ENCODE measurements at places on chromosomes 3 and 15.

- no peak for DNase-seq
Observed at GRCh38 chr3:140085001-140085400, 150.0 kb downstream of the CLSTN2 start.

DNA sequence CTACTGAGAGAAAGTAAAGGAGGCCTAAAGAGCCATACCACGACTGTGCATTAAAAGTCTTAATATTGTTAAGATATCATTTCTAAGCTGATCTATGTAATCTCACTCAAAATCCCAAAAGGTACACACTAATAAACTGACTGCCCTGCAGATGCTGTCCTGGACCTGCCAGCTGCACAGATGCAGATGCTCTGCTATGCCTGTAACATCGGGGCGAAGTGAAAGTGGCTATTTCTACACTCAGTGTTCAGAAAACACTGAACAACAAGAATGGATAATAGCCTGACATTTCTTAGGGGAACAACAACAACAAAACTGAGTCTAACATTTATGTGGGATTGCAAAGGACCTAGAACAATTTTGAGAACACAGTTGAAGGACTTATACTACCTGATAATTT lies 31.9 kb downstream of the RAD18 start:
- DNase-seq = no peak

GRCh38 chr3:155870945-155871745 lies 695 bp downstream of the GMPS start:
- DNase-seq = peak; percentile 39

DNA sequence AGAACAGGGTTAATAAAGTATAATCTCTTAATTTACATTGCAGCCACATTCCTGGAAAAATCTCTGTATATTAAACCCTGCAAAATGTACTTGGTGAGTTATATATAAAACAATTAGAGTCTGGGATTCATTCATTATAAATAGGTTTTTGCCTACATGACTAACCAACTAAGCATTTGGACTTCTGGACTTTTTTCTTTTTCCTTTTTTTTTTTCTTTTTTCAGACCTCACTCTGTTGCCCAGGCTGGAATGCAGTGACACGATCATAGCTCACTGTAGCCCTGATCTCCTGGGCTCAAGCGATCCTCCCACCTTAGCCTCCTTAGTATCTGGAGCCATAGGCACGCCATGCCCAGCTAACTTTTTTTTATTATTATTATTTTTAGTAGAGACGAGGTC lies 4.5 kb downstream of the DNAJC13 start:
- no peak for DNase-seq

DNA sequence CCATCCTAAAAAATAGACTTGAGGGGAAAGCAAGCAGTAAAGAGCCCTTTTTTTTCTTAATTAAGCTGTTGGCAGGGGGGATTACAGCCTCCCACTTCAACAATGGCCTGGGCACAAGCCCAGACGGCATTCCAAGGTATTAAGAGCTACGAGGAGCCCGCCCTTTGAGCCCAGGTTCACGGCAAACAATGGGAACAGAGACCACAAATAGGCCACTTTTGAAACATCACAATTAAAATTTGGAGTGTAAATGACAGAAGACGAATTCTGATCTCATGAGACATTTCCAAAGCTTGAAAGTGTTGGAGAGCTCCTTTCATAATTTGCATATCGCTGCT lies 8.9 kb downstream of the CHSY1 start:
- no peak for DNase-seq

GRCh38 chr3:72889310-72890165 lies 1.7 kb downstream of the GXYLT2 start:
- DNase-seq = no peak

- DNase-seq = no peak
Observed at GRCh38 chr3:61865466-61866152, 304.2 kb downstream of the PTPRG start.

GRCh38 chr3:46405301-46406019 lies 1.4 kb downstream of the CCR5AS start:
- no peak for DNase-seq

GRCh38 chr3:38021196-38021595 lies 8.2 kb downstream of the PLCD1 start:
- no peak for DNase-seq

- DNase-seq = no peak
Observed at GRCh38 chr15:76309601-76310330, 1.5 kb downstream of the ETFA start.

DNA sequence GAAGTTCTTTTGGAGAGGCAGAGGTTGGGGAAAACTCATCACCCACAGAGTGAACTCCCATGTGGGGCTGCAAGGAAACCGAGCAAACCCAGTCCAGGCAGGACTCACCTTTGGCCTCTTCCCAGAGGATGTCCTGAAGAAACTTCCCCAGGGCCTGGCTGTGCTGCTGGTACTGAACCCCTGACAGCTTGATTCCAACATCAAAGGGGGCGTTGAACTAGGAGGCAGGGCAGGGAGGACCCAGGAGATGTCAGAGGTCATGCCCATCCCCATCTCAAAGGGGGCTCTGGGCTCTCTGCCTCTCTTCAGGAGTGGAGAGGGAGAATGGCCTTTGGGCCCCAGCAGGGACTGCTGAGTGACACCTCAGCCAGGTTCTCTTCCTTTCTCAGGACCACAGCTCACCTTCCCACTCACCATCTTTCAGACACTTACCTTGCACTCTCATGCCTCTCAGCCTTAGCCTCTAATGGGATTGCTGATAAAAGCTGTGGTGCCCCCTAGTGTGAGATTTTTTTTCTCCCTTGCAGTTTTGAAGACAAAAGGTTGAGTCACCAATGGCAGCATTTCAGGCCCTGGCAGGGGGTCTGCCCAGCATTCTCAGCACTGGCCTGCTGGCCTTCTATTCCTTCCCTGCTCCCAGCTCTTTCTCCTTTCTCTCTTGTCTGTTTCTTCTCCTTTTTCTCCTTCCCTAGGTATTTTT lies 6.0 kb downstream of the GHRL start:
- DNase-seq = no peak

DNA sequence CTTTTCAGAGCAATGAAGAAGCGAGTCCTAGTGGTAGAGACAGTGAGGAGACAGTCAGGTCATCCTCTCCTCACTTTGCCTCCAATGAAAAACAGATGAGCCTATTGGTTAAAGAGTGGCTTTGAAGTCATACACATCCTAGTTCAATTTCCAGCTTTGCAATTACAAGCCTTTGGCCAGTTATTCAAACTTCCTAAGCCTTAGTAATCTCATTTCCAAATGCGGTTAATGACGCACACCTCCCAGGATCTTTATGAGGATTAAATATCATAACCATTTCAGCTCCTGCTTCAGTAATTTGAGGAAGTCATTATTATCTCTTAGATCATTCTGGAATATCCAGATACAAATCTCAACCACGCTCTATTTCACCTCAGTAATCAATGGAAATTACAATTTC lies 10.0 kb upstream of the ST6GAL1 start:
- DNase-seq = no peak

- DNase-seq = no peak
Observed at GRCh38 chr3:45123581-45124269, 22.5 kb downstream of the CDCP1 start.

GRCh38 chr15:90015749-90016148 lies 14.6 kb downstream of the ZNF710 start:
- DNase-seq = no peak

GRCh38 chr3:112056451-112056929 lies 22.0 kb downstream of the TMPRSS7 start:
- peak; percentile 13 for DNase-seq

DNA sequence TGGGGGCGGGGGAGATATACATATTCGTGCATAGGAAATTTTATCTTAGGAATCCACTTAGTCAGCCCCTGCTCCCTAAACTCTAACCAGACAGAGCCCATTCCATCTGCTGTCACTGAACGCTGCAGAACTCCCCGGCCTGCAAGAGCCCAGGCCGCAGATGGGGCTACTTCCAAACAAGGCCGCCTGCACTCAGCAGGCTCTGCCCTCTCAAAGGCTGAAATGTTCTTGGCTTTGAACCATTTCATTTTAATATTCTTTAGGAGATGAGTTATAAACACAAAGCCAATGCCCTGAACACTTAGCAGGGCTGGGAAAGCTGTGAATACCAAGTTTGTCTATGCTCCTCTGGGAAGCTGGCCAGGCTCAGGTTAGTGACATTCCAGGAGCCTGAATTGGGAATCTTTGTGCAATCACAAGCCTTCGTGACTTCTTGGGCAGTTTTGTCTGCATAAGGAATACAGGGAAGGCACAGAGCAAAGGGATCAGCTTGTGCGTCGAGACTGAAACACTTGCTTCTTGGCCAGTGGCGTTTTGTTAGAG lies 65.0 kb downstream of the SYNM start:
- DNase-seq = no peak

- DNase-seq = no peak
Observed at GRCh38 chr3:135981701-135982403, 16.3 kb downstream of the PPP2R3A start.

DNA sequence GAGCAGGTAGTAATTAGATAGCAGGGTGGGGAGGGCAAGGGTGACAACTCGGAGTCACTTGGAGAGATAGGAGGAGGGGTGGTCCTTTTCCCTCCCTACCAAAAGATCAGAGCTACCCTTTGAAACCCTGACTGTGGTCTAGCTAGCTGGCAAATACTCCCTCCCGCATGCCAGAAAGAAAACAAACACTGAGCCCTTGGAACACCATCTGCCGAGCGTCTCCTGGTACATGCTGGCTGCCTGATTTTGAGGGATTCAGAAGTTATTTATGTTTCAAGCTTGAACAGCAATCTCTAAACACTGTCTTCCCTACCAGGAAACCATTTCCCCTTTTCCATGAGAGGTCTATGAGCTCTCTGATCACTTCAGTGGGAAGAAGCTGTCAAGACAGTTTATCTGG lies 291.6 kb upstream of the CFAP20DC start:
- no peak for DNase-seq

DNA sequence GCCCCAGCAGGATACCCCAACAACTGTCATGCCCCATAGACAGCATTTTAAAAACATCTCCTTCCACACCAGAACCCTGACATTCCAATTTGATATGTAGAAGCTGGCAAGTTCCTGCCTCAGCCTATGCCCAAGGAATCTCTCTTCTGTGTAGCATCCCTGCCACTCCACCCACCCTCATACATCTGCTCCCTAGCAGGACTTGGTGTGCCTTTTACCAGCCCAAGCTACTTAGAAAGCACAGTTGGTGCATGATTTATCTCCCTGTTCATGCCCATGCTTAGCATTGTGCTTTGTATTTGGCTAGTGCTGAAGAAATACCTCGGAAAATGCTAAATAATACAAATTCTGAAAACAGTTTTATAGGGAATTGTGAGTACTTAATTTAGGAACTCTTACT lies 236.9 kb upstream of the HES1 start:
- DNase-seq = no peak

Data from stimulated activated naive CD4-positive, alpha-beta T cell treated with Interleukin-2 at 50 U/mL for 16 hours (primary cell).